HCT116 (cell line): ENCODE measurements at places on chromosomes 6 and 20. TPM values are rescaled to one million over a fixed set of nuclear protein-coding genes. Genes with fewer than 3 reads are reported as not detected.

TSBP1 gene
- total RNA-seq, result not detected

ASIP gene
- total RNA-seq, result not detected

- DNase-seq, result peak; percentile 55
Observed at GRCh38 chr6:139533573-139534471, 159.4 kb upstream of the CITED2 start.

GRCh38 chr6:132482581-132482980 lies 30.3 kb downstream of the STX7 start:
- DNase-seq, result no peak
